ENCODE measurements at places on chromosomes 5 and 9.
A peak's percentile ranks its signal among the peaks of the same experiment; 100 is the strongest.

DNA sequence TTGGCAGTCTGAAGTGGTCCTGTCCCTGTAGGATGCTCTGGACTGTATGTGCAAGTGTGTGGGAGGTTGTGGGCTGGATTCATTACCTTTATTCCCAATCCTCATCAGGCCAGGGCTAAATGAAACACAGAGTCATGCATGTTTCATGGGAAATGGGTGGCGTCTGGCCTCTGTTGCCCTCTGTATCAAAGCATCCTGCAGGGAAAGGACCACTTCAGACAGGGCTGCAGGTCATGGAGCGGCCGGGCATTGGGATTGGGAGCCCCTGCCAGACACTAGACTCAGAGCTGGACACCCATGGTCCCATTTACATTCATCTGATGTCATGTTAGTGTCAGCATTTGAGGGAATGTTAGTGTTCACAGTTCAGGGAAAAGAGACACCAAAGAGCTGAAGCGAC is 53.8 kb downstream of the UBE2QL1 start:
- no peak for DNase-seq

DNA sequence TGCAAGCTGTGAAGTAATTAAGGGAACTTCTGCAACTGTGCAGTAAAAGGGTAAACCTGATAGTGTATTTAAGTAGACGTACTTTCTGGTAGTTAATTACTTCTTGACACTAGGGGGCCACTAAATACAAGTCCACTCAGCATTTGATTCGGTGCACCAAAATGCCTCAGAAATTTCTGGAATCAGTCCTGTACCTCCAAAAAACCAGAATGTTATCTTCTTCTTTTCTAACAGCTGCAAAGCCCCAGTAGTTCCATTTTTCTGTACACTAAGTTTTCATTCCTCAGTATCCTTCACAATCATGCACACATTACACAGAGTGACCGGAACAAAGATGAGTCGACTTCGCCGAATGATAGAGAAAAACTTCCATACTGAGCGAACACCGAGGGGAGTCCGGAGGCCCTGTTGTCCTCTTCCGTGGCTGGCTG is 484 bp downstream of the GFM2 start:
- DNase-seq = peak; percentile 5

DNA sequence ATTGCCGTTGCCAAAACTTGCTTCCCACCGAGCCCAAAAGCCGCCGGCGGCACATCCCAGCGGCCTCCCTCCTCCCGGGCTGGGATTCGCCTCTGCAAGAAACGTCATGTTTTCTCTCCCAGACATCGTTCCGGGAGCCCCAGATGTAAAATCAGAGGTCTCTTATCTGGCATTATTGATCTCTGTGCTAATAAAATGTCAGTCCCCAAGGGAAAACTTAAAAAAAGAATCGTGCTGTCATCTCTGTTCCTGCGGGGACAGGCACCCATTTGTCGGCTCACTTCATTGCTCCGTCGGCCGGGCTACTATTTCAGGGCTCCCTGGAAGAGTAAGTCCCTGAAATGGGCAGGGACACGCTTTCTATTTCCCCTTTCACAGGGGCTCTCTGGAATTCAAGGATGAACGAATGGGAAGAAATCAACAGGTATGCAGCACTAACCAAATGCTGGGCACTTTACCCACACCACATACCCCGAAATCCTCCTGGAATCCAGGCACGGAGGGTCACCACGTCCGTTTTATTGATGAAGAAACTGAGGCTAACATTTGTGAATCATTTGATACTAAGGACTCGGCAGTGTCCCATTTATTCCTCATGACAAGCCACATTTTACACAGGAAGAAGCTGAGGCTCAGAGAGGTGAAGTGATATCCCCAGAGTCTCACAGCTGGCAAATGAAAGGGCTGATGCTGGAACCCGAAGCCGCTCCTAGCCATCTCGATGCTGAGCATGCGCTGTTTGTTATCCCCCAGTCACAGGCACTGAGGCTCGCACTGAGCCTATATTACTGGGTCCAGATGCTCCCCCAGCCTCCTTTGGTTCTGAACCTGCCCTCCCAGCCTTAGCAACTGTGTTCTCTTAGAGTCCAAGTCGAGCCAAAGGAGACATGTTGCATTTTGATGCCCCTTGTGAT is 35.7 kb upstream of the MSX2 start:
- no peak for DNase-seq

DNA sequence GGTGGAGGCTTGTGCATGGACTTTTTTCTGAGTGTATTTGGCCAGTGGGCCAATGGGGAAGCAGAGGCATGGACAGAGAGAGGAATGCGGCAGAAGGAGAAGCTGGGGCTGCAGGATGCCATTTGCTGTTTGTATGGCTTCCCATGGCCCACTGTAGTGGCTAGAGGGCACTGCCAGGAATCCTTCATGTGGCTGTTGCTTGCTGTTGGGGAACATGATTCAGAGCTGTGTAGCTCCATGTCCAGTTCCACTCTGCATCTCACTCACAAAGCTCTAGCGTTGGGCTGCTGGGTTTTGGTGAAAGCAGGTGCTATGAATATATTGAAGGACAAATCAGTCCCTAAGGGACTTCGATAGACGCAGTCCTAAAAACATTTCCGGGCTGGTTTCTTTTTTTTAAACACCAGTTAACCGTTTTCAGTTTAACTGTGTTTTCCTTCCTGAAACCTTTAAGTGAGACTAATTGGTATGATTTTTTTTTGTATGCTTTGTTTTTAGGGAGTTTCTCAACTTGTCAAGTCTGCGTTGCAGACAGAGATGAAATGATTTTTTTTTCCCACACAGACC is 51.3 kb downstream of the SLC22A5 start:
- no peak for DNase-seq

DNA sequence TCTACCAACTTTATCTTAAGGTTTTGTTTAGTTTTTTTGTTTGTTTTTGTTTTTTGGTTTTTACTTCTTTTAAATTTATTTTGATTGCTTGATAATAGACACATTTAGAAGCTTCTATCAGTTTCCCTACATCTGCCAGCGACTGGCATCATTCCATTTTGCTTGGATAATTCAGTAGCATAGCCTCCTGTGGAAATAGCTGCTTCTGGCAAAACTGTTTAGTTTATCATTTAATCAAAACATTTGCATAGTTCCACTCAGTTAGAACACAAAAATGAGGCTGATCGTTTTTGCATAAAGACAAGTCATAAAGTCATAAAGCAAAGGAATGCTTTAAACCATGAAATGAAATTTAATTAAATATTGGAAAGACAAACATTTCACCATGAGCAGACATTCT is 133.7 kb upstream of the NFIL3 start:
- no peak for DNase-seq

DNA sequence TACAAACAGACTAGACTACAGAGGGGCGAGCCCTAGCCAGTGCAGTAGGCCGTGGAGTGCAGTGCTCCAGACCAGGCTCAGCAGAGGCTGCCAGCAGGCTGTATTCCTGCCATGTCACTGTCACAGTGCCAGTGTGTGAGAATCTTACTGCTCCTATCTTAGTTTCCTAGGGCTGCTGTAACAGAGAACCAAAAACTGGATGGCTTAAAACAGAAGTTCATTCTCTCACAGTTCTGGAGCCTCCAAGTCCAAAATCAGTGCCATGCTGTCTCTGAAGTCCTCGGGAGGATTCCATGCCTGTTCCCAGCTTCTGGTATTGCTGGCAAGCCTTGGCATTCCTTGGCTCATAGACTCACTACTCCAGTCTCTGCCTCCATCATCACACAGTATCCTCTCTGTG is 75.0 kb upstream of the SAP30L start:
- DNase-seq = no peak

- no peak for DNase-seq
Observed at GRCh38 chr5:122704247-122705036, 70.4 kb upstream of the SNX2 start.

- DNase-seq = no peak
Observed at GRCh38 chr5:108606185-108606584, 141.5 kb upstream of the FER start.

Data from effector memory CD4-positive, alpha-beta T cell (primary cell).